ENCODE measurements at places on chromosomes 2 and 18.

DNA sequence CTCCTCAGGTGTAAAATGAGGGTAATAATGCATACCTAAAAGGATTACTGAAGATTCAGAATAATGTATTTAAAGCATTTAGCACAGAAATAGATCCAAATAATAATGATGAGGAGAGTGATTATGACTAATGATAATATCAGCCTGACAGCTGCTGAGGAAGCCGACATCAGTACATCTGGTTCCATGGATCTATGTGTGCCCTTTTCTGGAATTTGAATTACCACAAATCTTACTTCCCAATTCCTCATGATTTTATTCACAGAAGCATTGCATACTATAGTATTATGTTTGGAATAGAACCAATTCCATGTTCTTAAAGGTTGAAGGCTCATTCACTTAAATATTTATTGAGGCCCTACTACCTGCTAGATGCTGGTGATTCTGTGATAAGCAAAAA lies 248.9 kb upstream of the THUMPD2 start:
- no peak for DNase-seq

- no peak for DNase-seq
Observed at GRCh38 chr2:82986899-82987298, 1472.2 kb downstream of the SUCLG1 start.

DNA sequence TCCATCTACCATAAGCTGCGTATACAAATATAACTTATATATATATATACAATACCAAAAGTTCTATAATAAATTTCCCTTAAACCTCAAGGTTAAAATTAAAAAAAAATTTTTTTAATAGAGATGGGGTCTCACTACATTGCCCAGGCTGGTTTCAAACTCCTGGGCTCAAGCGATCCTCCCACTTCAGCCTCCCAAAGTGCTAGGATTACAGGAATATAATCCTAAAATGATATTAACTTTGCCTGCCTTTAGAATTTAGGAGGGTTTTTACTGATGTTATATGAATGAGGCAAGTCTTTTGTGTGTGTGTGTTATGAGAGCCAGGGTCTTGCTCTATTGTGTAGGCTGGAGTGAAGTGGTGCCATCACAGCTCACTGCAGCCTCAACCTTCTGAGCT lies 49.2 kb downstream of the HNRNPLL start:
- no peak for DNase-seq

DNA sequence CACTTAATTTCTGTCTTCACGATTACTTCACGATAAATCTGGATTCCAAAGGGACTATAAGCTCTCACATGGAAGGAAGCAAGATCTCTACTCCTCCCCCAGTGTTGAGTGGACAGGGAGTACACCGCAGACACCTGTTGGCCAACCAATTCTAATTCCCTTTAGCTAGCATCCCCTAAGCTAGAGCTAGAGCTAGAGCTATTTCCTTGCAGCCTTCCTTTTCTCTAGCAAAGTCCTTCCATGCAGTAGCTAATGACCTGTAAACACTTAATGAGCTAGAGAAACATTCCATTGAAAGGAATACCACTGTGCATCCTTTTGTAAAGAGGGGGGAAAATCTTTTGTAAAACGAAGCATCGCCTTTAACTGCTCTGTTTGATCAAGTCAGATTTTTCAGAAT lies 56.5 kb downstream of the BCL11A start:
- DNase-seq, result no peak

GRCh38 chr18:58967751-58968254 lies 103.1 kb downstream of the ZNF532 start:
- DNase-seq, result no peak

DNA sequence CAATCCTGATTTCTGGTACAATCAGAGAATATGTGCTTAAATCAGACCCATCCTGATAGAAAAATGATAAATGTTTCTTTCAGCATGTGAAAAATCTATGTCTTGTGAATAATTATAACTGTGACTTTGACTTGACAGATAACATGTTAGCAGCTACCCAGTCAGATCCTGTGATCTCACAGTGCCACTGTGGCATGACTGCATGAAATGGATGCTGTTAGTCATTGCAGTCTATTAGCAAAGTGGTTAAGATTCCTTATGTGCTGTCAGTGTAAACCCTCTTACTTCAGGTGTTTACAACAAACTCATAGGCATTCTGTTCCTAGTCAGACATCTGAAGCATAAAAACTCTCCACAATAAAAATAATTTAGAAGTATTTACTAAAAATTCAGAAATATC lies 244.6 kb upstream of the RND3 start:
- peak; percentile 38 for DNase-seq

- no peak for DNase-seq
Observed at GRCh38 chr18:79682481-79682880, 2.9 kb downstream of the CTDP1 start.

DNA sequence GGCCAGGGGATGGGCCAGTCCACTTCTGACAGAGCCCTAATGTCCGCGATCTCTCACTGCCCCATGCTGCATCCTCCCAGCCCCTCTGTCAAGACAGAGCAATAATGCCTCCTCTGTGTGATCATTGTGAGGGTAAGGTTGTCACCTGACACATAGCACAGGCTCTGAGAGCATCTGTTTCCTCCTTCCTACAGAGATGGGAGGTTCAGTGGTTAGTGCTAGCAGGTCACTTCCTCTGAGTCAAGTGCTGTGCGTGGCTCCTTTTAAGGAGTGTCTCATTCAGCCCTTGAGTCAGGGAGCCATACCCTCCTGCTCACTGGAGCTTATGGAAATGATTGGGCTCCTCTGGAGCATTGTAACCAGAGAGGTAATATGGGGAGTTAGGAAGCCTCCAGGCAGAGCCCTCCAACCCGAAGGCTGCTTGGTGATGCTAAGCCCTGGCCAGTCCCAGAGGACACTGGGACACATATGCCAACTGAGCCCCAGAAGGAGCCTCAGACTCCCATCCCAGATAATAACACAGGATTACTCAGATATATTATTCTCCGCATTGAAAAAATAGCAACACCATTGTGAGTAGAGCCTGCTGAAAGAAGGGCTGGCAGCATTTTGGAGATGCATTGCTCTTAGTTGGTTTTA lies 189.0 kb downstream of the GALNT1 start:
- no peak for DNase-seq

DNA sequence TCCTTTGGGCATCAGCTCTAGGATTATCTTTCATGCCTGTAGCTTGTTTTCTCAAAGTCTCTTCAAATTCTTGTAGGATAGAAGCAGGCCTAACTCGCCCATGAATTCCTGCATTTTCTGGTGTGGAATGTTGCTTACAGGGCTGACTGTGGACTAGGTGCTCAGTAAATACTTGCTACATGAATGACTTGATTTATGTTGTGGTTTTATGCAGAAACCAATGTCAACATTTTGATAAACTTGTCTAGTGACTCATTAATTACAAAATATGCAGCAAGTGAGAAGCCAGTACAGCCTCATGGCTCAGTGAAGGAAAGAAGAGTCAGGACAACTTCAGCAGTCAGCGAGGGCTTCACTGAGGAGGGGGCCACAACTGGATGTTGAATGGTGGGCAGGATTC lies 110.6 kb upstream of the SIX2 start:
- peak; percentile 25 for DNase-seq

DNA sequence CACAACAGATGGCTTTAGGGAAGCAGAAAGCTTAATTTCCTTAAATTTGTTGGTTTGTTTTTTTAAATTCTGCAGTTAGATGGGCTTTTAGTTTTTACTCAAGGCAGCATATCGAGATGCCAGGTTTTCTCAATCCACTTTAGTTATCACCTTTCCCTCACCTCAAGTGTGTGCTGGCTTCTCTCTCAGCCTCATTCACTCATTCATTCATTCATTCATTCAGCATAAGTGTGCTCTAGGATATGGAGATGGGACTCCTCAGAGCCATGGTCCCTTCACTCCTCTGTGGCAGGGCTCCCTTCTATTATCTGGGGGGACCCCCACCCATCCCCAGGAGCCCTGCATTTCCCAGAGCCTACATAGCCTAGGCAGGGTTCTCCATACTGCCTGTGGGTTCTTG lies 19.0 kb downstream of the VIL1 start:
- no peak for DNase-seq

DNA sequence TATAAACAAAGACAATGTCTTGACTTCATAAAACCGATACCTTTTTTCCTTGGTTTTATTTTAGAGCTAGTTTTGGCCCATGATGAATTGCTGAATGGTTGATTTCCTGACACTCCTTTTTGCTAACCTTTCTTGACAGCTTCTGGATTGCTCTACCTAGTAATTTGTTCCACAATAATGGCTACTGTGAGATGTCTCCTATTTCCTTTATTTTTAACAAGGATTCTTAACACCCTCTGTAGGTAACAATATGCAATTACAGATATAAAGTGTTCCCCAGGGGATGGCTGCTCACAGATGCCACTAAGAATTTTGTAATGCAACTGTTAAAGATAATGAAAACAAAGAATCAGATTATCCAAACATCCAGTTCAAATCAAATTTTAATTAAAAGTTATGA lies 100.8 kb upstream of the ATP5MC3 start:
- DNase-seq, result peak; percentile 26

- DNase-seq, result no peak
Observed at GRCh38 chr2:2838548-2838845, 507.4 kb upstream of the MYT1L start.

DNA sequence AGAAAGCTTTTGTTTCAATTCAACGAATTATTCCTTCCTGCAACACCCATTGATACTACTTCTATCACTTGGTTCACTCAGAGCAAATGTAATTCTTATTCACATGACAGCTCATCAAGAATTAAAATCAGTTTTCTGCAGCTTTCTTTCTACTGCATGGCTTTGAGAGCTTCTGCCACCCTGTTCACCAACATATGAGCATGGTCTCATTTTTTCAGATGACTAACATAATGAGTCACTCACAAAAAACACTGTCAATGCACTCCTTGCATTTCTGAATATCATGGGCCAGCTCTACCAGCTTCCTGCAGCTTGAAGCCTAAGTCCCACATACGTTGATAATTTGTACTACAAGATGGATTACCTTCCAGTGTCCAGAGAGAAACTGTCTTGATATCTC lies 342.9 kb downstream of the LRATD1 start:
- no peak for DNase-seq

DNA sequence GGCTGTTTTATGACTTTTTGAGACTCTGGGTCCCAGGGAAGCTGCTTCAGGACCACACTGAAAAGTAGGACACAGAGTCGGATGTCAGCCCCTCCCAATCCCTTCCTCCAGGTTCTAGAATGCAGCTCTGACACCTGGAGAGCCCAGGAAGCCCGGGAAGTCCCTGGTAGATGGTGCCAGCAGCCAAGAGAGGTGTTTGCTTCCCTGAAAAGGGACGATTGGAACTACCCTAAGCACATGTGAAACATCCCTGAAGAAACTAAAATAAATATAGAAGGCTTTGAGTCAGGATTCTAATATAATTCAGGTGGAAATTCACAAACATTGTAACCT lies 163.2 kb upstream of the CYRIA start:
- DNase-seq, result no peak

- no peak for DNase-seq
Observed at GRCh38 chr2:224850081-224850480, 133.9 kb upstream of the CCDC195 start.

DNA sequence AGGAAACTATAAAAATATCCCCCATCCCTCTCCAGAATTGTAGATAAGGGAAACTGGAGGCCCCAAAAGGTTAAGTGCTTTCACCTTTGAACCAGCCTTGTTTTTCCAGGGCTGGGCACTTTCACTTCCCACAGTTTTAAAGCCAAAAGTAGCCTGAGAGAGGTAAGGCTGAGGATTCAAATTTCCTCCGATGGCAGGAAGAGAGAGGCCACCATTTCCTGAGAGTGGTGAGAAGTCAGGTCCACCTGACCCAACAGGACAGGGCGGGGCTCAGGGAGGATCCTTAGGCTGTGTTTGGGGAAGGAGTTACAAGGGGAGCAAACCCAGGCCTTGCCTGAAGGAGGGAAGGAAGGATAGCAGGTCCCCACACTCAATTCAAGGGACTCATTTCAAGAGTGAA lies 4.7 kb upstream of the TEX261 start:
- DNase-seq, result no peak

GRCh38 chr18:77177009-77177408 lies 44.4 kb upstream of the MBP start:
- DNase-seq, result no peak

DNA sequence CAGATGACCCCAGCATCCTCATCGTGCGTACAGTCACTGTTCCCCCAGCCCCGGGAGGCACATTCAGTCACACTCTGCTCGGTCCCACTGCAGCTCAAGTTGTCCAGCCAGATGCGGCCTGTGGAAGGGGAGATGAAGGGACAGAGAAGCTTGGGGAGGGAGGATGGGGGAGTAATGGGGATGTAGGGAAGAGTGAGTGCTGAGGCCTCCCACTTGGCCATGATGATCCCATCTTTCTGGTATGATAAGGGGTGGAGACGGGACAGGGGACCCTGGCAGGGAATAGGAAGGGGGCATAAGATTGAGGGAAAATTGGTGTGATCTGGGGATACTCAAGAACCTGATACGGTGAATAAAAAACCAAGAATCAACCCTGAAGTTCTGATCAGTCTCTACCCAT lies 3.5 kb downstream of the LOXL3 start:
- DNase-seq, result no peak

DNA sequence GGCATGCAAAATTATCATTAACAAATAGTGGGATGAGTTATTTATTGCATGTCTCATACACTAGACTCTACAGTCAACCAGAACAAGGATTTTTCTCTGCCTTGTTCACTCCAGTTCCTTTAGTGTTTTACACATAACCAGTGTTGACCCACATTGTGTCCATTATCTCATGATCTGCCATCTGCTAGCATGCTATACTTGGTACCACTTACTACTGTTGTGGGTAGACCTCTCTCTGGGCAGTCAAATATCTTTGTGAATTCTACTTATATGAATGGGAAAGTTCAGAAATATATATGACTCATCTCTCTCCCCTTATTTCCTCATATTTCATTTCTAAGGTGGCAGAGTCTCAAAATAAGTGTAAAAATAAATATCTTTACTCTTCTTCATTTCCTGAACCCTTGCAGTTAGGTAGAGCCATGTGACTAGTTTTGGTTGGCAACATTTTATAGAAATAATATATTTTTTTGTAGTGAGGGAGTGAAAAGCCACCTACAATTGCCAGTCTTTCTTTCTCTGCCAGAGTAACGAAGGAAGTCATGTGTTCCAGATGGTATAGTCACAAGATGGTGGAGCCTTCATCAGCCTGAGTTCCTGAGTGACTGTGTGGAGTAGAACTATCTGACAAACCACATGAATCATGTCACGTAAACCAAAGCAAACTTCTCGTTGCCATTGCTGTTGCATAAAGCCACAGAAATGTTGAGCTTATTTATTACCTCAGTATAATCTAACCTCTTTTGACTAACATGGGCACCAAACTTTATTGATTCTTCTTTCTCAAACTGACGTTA lies 704.0 kb downstream of the RNF144A start:
- DNase-seq, result no peak

GRCh38 chr2:20203072-20203471 lies 21.9 kb downstream of the SDC1 start:
- DNase-seq, result no peak

DNA sequence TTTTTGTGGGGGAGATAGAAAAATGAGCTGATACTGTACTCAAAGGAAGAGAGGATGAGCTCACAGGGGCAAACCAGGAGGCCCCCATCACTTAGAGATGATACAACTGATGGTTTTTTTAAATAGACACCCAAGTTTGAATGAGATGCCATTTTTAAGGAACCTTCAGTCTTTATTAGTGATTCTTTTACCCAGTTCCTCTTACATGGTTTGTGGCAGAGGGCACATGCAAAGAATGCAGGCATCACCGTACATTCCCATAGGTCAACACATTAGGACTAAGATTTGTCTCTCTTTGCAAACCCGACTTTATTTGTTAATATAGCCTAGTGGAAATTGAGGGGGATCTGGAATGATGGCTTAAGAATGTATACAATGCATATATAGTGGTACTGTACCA lies 250.9 kb downstream of the ASXL3 start:
- no peak for DNase-seq

- no peak for DNase-seq
Observed at GRCh38 chr2:213021971-213022899, 129.2 kb downstream of the IKZF2 start.
